Bronchial epithelial cell (primary cell): ENCODE measurements at places on chromosomes 7 and 10. TPM values are rescaled to one million over a fixed set of nuclear protein-coding genes. Genes with fewer than 3 reads are reported as not detected.
A peak's percentile ranks its signal among the peaks of the same experiment; 100 is the strongest.

- DNase-seq, result no peak
Measured at GRCh38 chr7:145360511-145361100, 524.8 kb upstream of the TPK1 start.

- peak; percentile 89 for DNase-seq
Measured at GRCh38 chr10:114375047-114375446, 29.3 kb downstream of the AFAP1L2 start.

DNA sequence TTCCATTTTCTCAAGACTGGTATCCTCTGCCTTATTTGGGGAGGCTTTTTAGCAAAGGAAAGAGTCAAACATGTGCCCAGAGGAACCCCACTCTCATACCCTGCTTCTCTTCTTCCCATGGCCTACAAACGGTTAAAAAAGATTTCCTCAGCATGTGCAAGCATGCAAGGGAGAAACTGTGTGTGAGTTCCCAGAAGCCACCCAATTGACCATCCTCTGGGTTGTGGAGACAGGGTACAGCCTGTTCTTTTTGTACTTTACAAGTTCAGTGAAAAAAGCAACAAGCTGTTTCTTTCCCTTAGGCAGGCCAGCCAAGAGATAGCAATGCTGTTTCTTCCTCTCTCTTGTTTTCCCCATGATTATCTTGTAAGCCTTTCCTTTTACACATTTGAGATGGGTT lies 68.8 kb upstream of the MTPN start:
- DNase-seq, result no peak

DNA sequence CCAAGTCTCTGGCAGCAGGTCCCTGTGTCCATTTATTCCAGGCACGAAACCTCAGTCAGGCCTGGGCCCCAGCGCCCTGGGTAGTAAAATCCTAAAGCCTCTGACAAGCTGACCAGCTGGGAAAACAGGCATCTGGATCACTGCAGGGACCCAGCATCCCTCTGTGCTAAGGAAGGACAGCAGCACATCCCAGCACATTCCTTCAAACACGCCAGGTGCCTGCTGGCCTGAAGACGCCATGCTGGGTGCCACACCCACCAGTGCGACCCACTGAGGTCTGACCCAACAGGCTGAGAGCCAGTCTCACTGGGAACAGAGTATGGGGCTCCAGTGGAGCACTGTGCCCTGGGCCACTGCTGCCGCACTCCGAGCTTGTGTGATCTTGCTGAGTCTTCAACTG lies 6.4 kb downstream of the DNAJB12 start:
- no peak for DNase-seq

GRCh38 chr7:108026647-108027046 lies 23.7 kb upstream of the LAMB1 start:
- no peak for DNase-seq

DNA sequence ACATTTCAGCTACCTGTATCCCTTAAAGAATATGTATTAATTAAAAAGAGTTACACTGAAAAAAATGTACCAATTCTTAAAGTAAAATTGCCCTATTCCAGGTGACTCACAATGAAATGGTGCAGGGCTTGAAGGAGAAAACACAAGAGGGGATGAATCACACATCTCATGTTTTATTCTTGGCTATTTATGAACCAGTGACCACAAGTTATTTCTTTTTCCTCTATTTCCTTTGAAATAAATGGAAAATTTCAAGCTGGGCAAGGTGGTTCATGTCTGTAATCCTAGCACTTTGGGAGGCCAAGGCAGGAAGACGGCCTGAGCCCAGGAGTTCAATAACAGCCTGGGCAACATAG lies 106.8 kb downstream of the UBE2H start:
- DNase-seq, result peak; percentile 92

- DNase-seq, result no peak
Measured at GRCh38 chr7:74027683-74028320, at the start of gene ELN. ELN (plus strand) TSS chr7:74028173; CDS start chr7:74028188, 15 bp downstream.

Gene IDE
- 15.3 and 23.3 TPM in 2 replicates for total RNA-seq

Gene SEC61A2
- total RNA-seq, result 7.4 and 9.5 TPM in 2 replicates

Gene ZNHIT1
- 66.9 and 72.7 TPM in 2 replicates for total RNA-seq

Gene ADCY1
- total RNA-seq, result 0.79 and 1.0 TPM in 2 replicates

Gene MALRD1
- total RNA-seq, result not detected in 2 replicates
